Epithelial cell of esophagus (primary cell): ENCODE measurements at places on chromosomes 11 and 22.

DNA sequence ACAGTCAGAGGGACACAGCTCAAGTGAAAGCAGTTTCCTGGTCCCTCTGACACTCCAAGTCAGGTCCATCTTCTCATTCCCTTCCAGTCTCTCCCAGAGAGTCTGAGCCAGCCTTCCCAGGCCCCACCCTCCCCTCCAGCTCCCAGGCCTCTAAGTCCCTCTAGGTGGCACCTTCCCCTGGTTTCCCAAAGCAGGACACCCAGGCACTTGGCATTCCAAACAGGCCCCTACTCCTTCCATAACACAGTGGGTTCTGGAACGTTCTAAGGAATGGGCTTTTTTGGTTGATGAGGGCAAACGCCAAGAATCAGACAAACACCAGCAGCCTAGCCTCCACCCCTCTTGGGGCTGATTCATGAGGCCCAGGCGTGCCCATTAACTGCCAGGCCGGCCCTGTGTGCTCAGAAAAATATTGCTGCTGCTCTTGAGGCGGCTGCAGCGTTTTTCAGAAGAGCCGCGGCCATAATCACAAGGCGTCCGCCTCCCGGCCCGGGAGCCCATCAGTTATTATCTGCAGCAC is 418.7 kb downstream of the SOX6 start:
- no peak for DNase-seq

DNA sequence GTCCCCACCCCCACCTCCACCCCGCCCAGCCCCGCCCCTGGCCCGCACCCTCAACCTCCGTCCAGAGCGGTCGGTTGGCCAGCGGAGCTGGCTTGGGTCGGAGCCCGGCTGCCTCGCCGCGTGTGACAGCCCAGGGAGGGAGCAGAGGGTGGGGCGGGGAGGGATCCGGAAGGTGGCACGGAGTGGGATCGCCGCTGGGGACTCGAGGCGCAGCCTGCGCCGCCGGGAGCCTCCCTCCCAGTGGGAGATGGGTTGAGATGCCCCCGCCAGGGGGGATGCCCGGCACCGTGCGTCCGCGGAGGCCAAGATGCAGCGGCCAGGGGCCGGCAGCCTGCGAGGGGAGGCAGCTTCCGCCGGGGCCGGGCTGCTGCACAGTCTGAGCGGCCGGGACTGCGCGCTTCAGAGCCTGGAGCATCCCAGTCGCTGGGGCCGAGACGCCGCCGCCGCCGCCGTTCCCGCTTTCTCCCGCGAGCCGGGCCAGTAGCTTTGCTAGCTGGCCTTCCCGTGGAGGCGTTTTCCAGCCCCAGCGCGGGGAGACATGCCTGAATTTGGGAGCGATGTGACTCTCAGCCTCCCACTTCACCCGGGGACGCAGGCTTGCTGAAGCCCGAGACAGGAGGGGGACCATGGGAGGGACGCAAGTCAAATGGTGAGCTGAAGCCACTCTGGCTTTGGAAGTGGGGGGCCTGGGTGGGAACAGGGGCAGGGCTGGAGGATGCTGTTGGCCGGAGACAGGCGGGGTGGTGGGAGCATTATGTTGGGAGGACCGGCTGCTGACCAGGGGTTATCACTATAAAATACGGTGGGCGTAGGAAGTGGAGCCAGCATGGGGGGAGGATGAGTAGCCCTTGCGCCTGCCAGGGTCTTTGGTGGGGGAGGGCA is 40.2 kb downstream of the DIXDC1 start:
- peak; percentile 28 for DNase-seq

DNA sequence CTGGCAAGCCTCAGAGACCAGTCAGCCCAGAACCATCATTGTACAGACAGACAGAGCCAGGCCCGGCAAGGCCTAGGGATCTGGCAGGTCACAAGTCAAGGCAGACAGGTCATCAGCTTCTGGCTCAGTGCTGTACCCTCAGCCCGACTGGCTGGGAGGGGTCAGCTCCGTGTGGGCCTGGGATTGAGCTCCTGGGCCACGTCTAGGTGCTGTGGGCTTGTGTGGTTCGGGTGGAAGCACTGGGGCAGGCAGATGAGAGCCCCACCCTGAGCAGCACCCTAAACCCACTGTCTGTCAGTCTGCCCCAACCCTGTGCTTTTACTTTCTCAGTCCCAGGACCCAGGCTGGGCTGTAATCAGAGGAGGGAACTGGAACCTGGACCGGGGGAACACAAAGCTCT is 26.9 kb upstream of the P2RY2 start:
- no peak for DNase-seq

DNA sequence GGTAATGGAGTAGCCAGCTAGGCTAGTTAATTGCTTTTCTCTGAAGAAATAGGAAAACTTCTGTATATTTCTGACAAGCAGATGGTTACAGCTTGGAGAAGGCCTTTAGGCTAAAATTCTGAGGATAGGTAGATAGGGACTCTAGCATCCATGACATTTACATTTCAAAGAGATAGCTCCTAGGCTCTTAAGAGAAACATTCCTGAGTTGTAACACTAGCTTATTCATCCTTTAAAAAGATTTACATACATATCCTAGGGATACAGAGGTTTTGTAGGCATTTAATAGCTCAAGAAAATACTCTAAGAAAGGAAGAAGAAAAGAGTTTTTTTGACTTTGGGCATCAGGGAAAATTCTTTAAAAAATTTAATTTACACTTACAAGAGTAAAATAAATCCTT is 130.9 kb upstream of the CCDC179 start:
- DNase-seq, result no peak

GRCh38 chr11:65404210-65404609 is 17.8 kb downstream of the FRMD8 start:
- DNase-seq, result no peak

- DNase-seq, result no peak
Observed at GRCh38 chr22:20583471-20583922, 76.1 kb downstream of the MED15 start.

DNA sequence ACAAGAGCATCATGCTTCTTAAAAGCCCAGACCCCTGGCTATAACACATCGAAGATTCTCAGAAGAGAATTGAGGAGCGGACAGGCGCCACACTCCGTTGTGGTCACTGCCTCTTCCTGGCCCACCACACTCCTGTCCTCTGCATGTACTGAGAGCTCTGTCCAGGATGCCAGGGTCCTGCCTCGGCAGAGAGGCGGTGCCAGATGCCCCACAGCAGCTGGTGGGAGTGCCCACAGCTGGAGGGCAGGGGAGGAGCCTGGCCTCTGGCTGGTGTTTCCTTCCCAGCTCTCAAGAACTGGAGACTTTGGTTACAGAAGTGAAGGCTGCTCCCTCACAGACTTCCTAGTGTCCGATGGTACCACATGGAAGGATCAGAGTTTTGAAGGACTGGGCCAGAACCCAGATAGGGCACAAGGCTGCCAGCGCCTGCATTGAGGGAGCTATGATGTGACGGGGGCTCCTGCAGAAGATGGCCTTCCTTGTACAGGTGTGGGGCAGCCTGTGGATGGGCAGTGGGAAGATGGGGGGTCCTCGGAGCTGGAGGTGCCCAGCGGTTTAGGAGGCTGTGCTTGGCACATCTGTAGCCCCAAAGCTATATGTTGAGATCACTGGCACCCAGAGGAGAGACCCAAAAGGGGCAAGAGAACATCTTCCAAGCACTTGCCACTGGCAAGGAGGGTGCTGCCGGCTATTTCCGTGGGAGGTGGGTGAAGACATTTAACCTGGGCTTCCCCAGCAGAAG is 19.4 kb downstream of the RSPH14 start:
- no peak for DNase-seq

GRCh38 chr11:1878137-1879031 is 13.3 kb downstream of the PRR33 start:
- DNase-seq, result no peak

- DNase-seq, result no peak
Observed at GRCh38 chr11:8222820-8223512, 40.7 kb downstream of the LMO1 start.

DNA sequence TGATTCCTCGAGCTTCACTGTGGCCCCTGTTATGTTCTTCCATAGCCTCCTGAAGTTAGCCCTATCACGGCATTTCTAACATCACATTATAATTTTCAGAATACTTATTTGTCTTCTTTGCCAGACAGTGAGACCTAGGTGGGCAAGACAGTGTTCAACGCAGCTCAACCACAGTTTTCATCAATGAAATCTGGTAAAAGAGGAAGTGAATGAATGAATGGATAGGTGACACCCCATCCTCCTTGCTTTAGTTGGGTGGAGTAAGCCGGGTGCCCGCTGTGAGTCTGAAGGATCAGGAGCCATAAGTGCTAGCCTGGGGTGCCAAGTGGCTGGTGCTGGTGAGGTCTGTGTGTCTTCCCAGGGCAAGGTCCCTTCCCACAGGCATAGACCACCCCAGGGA is 60.2 kb upstream of the MTNR1B start:
- no peak for DNase-seq

GRCh38 chr11:73931039-73931645 is 19.7 kb upstream of the DNAJB13 start:
- peak; percentile 79 for DNase-seq

DNA sequence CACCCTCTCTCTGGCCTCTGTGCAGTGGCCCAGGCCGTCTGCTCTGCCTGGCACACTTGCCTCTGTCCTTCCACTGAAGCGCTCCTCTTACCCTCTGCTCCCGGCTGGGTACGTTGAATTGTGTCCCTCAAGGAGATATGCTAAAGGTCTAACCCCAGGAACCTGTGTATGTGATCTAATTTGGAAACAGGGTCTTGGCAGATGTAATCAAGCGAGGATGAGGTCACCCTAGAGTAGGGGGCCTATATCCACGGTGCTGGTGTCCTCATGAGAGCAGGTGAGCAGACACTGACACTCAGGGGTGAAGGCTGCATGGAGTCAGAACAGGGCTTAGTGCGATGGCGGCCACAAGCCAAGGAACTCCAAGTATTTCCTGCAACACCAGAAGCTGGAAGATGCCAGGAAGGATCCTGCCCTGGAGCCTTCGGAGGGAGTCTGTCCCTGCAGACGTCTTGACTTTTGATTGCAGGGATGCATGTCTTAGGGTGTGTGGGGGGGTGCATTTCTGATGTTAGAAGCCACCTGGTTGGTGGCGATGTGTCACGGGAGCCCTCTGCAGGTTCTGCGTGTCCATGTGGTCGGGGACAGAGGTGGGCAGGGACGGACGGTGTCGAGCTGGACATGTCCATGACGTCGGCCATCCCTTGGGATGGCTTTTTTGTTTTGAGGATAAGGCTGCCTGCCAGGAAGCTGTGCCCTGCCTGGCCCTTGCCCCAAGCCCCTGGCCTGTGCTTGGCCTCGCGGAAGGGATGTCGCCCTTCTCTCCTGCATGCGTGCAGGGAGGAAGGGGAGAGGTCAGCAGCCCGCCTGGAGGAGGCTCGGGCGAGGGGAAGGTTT is 68.6 kb downstream of the LRP5 start:
- DNase-seq, result no peak

DNA sequence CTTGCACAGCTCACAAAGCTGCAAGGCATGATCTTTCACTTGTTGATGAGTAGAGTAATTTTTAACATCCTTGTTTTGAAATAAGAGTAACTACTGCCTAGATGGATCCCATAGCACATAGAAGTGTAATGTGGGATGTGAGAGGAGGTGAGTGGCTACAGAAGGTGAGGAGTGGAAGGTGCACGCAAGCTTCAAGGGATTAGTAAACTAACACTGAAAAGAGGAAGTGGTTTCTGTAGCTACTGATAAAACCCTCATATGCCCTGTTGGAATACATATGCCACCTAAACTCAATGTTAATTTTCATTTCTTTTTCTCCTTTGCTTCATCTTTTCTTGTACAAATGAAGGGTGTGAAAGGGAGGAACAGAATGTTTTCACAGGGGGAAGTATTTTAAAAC is 22.0 kb upstream of the CTSC start:
- no peak for DNase-seq

GRCh38 chr11:13000116-13000515 is 9.0 kb upstream of the RASSF10 start:
- no peak for DNase-seq

DNA sequence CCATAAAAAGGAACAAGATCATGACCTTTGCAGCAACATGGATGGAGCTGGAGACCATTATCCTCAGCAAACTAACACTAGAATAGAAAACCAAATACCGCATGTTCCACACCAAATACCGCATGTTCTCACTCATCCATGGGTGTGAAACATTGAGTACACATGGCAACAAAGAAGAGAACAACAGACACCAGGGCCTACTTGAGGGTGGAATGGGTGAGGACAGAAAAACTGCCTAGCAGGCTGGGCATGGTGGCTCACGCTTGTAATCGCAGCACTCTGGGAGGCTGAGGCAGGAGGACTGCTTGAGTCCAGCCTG is 12.3 kb downstream of the EHD1 start:
- DNase-seq, result no peak

GRCh38 chr11:35934271-35934670 is 9.6 kb upstream of the LDLRAD3 start:
- no peak for DNase-seq

GRCh38 chr11:132258875-132259274 is 888.5 kb downstream of the NTM start:
- DNase-seq, result peak; percentile 41

GRCh38 chr11:105321696-105322095 is 182.1 kb upstream of the CARD18 start:
- DNase-seq, result no peak

- peak; percentile 69 for DNase-seq
Observed at GRCh38 chr11:124644426-124645280, 22.0 kb downstream of the TBRG1 start.

DNA sequence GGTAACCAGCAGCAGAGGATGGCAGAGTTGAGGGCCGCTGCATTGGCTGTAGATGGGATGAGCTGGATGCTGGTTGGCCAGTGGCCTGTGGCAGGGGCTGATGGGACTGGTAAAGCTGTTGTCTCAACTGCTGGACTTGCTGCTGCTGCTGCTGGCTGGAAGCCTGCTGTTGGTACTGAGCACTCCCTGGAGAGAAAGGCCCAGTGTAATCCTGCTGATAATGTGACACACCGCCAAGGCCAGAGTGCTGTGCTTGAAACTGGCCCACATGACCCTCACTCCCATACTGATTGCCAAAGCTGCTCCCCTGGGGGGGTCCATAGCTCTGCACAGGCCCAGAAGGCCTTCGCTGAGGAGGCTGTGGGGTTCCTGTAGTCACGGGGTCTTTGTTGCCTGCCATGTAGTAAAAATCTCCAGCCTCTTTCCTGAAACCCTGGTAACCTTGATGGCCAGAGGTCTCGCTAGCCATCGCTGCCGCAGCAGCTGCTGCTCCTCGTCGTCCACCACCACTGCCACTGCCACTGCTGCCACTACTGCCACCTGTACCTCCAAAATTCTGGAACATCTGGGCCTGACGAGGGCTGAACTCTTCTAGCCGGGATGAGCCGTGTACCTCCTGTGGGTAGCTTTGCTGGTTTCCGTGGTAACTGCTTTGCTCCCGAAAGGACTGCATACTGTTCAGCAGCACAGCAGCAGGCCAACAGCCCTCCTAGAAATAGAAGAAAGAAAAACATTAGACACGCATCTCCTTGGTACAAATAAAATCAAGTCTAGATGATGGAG is 55.6 kb downstream of the TCF20 start:
- DNase-seq, result no peak

DNA sequence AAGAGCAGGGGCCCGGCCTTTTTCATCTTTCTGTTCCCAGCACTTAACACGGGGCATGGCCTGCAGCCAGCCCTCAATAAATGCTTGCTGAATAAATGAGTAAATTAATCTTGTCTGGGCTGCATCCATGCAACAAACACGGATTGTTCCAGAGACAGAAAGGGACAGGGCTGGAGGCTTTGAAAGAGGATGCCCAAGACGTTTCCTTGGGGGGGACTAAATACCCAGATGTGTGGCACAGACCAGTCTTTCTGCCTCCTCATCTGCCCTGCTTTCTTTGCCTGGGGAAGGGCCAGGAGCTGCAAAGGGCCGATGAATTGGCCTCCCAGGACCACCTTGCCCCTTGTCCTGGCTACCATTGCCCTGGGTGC is 40.4 kb downstream of the SHISAL1 start:
- DNase-seq, result no peak
